RWPE2 (cell line): ENCODE measurements at places on chromosomes 3 and 15.

- H3K36me3 ChIP-seq: no peaks in the 10 kb centered on the region
- no peak overlapping the region for H3K27ac ChIP-seq
- no peaks in the 10 kb centered on the region for H3K4me1 ChIP-seq
- H3K4me3 ChIP-seq: no peak overlapping the region
- no peak for DNase-seq
These were observed 59.4 kb upstream of the KCNMB2 start for GRCh38 chr3:178476886-178477285.

DNA sequence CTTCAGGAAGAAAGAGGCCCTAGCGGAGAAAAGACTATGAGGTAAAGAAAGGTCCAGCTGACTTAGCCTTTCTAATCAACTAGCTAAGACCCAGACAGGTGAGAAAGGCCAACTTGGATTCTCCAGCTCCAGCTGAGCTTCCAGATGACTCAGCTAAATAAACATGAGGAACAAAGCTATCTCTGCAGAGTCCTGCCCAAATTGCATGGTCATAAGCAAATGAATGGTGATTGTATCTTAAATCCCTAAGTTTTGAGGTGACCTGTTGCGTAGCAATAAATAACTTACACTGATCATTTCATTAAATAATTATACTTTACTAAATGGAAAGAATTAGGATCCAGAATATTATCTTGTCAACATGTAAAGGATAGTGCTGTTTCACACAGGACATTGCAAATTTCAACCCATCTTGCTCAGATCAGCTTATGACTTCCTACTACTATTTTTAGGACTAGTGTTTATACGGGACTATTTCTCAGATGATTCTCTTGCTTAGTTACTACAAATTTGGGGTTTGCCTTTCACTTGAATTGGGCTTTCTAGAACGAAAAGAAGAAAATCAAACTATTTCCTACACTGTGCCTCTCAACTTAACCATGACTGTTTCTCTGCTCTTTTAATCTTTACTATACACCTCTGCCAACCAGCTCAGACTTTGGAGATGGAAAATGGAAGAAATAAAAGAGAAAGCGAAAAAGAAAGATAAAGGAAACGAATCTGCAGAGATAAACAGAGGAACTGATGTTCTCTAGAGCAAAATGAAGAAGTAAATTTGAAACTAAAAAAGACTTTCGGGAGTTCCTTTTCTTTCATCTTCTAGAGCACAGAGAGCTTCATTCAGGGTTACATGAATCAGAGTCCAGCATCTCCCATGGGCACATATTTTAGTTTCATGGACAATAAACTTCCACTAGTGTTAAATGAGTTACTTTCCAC, 6.6 kb upstream of the ADGRG7 start:
- no peak overlapping the region for H3K4me3 ChIP-seq
- H3K27ac ChIP-seq: peak overlapping the region; percentile 82
- H3K36me3 ChIP-seq: no peaks in the 10 kb centered on the region
- no peaks in the 10 kb centered on the region for H3K27me3 ChIP-seq
- peaks cover 37% of the 10 kb centered on the region for H3K4me1 ChIP-seq

DNA sequence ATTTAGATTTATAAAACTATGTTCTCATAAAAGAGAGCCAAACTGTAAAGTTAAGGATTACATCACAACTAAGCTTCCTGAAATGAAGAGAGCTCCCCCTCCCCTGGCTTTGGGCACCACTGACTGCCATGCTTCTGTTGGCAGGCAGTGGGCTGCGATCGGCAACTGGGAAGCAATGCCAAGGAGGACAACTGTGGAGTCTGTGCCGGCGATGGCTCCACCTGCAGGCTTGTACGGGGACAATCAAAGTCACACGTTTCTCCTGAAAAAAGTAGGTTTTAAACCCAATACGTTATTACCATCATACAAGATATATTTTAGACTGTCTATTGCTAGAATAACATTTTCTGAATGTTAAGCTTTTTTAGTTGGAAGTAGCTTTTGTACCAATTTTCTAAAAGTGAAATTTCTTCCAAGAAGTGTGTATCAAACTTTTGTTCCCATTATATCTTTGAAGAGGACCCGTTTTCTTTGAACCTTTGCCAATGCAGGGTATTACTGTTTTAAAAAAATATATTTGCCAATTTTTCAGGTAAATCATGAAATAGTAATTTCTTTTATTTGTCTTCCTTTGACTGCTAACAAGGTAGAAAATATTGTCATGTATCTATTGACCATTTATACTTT, 184.1 kb downstream of the ADAMTSL3 start:
- H3K36me3 ChIP-seq: no peaks in the 10 kb centered on the region
- DNase-seq: no peak
- no peaks in the 10 kb centered on the region for H3K27me3 ChIP-seq
- no peaks in the 10 kb centered on the region for H3K4me1 ChIP-seq
- no peak overlapping the region for H3K27ac ChIP-seq

DNA sequence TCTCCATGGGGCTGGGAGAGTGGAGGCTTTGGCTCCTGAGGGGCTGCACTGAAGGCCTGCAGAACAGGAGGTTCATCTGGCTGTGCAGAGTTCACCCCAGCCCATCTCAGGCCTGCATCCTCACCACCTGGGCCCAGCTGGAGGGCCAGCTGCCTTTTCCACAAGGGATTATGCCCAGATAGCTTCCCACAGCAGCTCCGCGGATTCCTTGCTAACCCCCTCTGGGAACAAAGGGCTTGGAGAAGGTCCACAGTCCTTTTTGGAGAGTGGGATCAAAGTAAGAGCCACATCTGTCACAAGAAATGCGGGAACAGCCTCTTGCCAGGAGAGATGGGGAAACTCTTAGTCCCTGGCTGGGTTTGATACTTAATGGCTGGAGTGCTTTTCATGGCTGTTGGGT, 164.7 kb upstream of the RGMA start:
- no peak for DNase-seq
- no peaks in the 10 kb centered on the region for H3K27me3 ChIP-seq
- H3K4me3 ChIP-seq: no peak overlapping the region
- H3K36me3 ChIP-seq: no peaks in the 10 kb centered on the region

DNA sequence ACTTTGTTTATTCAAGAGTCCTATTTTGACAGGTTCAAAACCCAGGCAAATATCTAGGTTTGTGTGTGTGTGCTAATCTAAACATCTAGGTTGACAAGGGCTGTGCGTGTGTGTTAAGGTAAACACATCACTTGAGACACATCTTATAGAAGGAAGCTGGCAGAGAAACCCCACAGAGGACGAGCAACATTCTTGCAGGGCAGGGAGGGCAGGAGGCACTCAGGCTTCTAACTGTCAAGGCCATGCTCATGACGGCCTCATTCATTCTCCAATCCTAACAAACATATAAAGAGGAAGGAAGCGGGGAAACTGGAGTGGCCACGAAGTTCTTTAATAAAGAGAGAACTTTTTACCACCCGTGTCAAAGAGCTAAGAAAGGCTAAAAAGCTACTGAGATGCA, 43.4 kb downstream of the SLCO2A1 start:
- no peak for DNase-seq
- H3K36me3 ChIP-seq: no peaks in the 10 kb centered on the region
- peaks cover 15% of the 10 kb centered on the region for H3K4me1 ChIP-seq
- H3K4me3 ChIP-seq: no peak overlapping the region
- no peaks in the 10 kb centered on the region for H3K27me3 ChIP-seq
- H3K27ac ChIP-seq: no peak overlapping the region

DNA sequence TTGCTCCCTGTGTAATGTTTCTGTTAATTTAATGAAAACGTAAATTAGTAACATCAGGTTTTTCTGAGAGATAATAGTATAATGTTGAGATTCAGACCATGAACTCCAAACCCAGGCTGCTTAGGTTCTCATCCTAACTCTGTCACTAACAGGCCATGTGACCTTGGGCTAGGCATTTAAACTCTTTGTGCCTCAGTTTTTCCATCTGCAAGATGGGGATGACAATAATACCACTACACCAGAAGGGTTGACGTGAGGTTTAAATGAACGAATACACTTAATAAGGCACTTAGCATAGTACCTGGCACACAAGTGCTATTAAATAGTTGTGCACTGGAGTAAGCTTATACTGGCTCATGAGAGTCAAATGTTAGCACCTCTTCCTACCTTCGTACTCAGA, 370.8 kb downstream of the MAGI1 start:
- DNase-seq: no peak
- no peaks in the 10 kb centered on the region for H3K27me3 ChIP-seq
- H3K27ac ChIP-seq: no peak overlapping the region
- no peaks in the 10 kb centered on the region for H3K36me3 ChIP-seq
- H3K4me1 ChIP-seq: peaks cover 16% of the 10 kb centered on the region

- H3K4me3 ChIP-seq: no peak overlapping the region
- peaks cover 28% of the 10 kb centered on the region for H3K4me1 ChIP-seq
- no peaks in the 10 kb centered on the region for H3K27me3 ChIP-seq
- no peak overlapping the region for H3K27ac ChIP-seq
- H3K36me3 ChIP-seq: no peaks in the 10 kb centered on the region
- DNase-seq: no peak
These were observed 75.7 kb upstream of the FBN1 start for GRCh38 chr15:48721061-48721810.

DNA sequence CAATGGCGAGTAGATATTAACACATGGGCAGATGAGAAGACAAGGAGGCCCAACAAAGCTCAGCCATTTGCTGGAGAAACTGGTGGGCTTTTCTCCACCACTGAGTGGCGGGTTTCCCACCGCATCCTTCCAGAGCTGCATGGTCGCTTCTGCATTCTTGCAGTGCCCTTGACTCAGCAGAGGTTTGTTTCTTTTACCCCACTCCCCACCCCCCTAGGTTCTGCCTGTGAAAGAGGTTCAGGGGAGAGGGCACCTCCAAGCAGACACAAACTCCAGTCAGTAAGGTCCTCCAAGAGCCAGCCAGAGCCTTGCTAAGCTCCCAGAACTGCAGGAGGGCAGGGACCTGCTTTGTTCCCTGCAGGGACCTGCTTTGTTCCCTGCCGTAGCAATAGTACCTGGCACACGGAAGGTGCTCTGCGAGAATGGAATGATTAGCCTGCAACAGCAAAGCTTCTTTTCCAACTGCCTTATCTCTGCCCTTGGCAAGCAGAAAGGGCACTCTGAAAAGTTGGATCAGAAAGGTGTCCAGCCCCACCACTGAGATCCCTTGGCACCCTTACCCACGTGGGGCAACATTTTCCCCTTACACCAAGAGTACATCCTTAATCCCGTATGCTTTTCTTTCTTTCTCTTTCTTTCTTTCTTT, 1.4 kb downstream of the PAQR5 start:
- H3K36me3 ChIP-seq: no peaks in the 10 kb centered on the region
- peaks cover 5% of the 10 kb centered on the region for H3K4me1 ChIP-seq
- no peak overlapping the region for H3K27ac ChIP-seq

- H3K4me3 ChIP-seq: no peak overlapping the region
- no peaks in the 10 kb centered on the region for H3K27me3 ChIP-seq
- no peak for DNase-seq
These were observed 8.7 kb upstream of the WNT7A start for GRCh38 chr3:13888576-13888975.

- no peaks in the 10 kb centered on the region for H3K4me1 ChIP-seq
- H3K27me3 ChIP-seq: no peaks in the 10 kb centered on the region
- H3K36me3 ChIP-seq: peaks cover 4% of the 10 kb centered on the region; the same call in 1 of the 2 replicates
- no peak overlapping the region for H3K4me3 ChIP-seq
- DNase-seq: no peak
These were observed 63.6 kb downstream of the ANO10 start for GRCh38 chr3:43558171-43558570.

- DNase-seq: no peak
- H3K36me3 ChIP-seq: no peaks in the 10 kb centered on the region
- H3K4me1 ChIP-seq: no peaks in the 10 kb centered on the region
- H3K27ac ChIP-seq: no peak overlapping the region
These were observed 36.8 kb downstream of the SNTN start for GRCh38 chr3:63689285-63689684.

DNA sequence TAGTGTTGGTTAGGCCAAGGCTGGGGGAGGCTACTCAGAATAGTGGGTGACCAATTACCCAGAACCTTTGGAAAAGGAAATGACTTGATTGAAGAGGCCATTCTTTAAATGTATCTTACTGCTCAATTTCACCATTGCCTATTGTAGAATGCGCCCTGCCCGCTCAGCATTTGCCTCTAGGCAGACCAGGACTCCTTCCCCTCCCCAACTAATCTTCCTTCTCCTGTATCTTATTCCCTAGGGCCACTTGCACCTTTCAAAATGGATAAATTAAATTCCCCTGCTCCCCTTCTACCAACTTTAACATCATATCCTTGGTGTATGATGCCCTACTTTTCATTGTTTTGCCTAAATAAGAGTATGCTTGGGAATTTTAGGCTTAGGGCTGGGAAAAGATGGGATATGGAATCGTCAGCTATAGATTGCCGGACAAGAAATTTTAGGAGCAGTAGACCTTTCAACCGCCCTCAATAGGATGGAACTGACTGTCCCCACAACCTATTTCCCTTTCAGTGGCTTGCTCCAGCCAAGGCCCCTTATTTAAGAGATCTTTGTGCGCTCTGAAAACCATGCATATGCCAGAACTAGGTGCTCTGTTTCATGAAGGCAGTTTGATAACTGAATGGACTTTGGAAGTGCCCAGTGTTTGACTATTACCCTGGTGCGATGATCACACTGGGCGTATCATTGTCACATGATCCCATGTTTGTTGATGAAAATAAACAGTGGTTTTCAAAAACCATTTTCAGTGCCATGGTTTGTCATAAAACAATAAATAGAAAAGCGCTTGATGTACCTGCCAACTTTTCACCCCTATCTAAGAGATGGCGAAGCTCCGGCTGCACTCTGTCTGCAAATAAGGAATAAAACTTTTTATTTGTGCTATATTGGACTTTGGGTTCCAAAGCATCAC, 74.3 kb upstream of the TSEN2 start:
- no peak overlapping the region for H3K4me3 ChIP-seq
- H3K27ac ChIP-seq: no peak overlapping the region
- H3K27me3 ChIP-seq: no peaks in the 10 kb centered on the region
- peaks cover 5% of the 10 kb centered on the region for H3K4me1 ChIP-seq
- no peaks in the 10 kb centered on the region for H3K36me3 ChIP-seq

DNA sequence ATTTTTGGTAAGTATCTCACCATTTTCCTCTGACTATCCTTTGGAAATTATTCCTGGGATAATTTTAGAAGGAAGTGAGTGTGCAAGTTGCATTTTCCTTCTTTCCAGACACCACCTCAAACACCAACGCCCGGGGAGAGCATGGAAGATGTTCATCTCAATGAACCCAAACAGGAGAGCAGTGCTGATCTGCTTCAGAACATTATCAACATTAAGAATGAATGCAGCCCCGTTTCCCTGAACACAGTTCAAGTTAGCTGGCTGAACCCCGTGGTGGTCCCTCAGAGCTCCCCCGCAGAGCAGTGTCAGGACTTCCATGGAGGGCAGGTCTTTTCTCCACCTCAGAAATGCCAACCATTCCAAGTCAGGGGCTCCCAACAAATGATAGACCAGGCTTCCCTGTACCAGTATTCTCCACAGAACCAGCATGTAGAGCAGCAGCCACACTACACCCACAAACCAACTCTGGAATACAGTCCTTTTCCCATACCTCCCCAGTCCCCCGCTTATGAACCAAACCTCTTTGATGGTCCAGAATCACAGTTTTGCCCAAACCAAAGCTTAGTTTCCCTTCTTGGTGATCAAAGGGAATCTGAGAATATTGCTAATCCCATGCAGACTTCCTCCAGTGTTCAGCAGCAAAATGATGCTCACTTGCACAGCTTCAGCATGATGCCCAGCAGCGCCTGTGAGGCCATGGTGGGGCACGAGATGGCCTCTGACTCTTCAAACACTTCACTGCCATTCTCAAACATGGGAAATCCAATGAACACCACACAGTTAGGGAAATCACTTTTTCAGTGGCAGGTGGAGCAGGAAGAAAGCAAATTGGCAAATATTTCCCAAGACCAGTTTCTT, 3.9 kb downstream of the NFKBIZ start:
- DNase-seq: no peak
- H3K27me3 ChIP-seq: no peaks in the 10 kb centered on the region
